AG04450 (cell line): ENCODE measurements at places on chromosomes 16 and 17.

- DNase-seq: peak; percentile 7
Measured at GRCh38 chr16:48194828-48195556, 39.2 kb upstream of the ABCC12 start.

DNA sequence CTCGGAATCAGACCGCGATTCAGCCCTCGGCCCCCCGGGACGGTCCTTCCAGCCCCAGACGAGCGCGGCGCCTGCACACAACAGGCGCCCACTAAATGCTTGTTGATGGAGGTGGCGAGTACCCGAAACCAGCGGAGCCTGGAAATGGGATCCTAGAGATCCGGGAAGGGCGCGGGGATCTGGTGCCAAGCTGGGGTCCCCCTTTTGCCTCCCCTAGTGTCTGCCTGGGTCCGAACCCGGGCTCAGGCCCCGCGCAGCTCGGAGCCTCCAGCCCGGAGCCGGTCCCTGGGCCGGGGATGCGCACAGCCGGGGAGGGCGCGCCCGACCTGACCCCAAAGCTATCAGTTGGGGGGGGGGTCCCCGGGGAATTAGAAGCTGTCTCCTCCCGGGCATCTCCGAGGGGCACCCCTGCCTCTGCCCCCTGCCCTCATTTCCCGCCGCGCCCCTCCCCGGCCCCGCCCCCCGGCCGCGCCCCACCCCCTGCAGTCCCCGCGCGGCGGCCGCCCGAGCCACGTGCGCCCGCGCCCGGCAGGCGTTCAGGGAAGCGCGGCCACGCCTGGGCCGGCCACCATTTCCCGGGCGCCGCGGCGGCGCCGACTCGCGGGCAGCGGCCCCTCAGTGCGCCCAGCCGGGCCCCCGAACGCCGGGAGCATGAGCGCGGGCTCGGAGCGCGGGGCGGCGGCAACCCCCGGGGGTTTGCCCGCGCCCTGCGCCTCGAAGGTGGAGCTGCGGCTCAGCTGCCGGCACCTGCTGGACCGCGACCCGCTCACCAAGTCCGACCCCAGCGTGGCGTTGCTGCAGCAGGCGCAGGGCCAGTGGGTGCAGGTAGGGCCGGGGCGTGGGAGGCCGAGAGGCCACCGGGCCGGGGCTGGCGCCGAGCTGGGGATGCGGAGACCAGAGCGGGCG, at the start of gene CPNE7:
Gene CPNE7, plus strand, starts transcription at position 512 of the 906 bp plus-strand sequence. Its CDS starts 140 bp downstream, at position 652.
- no peak for DNase-seq

GRCh38 chr17:3475251-3475685, 529 bp upstream of the ASPA start:
- DNase-seq: no peak

- DNase-seq: peak; percentile 79
Measured at GRCh38 chr17:81566461-81567126, 14.4 kb upstream of the FAAP100 start.

- DNase-seq: peak; percentile 63
Measured at GRCh38 chr17:18033442-18034099, 5.4 kb downstream of the ATPAF2 start.

GRCh38 chr17:44235583-44235936, 16.1 kb upstream of the UBTF start:
- DNase-seq: no peak

DNA sequence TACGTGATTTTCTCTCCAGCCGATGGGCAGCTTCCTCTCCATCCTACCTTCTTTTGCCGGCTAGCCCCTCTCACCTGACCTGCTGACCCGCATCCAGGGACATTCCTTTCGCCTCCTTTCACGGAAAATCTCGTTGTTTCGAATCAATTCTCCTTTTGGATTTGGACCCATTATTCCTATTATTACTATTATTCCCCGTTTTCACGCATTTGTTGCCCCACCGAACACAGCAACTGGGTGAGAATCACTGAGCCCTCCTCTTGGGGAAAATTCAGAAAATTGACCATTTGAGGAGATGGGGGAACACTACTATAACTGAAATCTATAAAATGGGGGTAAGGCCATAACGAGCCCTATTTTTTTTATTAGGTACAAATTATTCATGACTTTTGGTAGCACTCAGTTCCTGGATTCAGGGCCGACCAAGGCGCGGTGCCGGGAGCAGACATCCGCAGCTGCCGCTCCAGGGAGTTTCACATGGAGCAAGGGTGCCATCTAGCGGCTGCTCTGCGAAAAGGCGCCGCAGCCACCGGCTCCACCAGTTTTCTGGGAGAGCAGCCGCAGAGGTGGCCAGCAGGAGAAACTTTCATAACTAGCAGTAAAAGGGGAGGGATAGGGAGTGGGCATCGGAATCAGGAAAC, 3.3 kb upstream of the HOXB8 start:
- DNase-seq: no peak

- DNase-seq: no peak
Measured at GRCh38 chr16:11236461-11237254, 19.3 kb downstream of the SOCS1 start.

GRCh38 chr17:7555320-7555948, 3.1 kb upstream of the TNFSF13 start:
- DNase-seq: no peak

DNA sequence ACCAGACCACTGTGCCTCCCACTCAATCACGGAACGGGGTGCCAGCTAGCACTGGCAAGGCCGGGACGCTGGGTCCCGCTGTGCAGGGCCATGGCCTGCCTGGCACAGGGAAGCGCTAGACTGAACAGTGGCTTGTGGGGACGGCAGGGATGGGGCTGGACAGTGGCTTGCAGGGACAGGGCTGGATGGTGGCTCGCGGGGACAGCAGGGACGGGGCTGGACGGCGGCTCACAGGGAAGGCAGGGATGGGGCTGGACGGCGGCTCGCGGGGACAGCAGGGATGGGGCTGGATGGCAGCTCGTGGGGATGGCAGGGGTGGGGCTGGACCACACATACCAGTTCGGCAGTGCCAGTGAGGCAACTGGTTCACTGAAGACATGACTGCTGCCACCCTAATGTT, 32.6 kb downstream of the LMF1 start:
- DNase-seq: no peak

GRCh38 chr17:61997664-61998063, 67.4 kb downstream of the MED13 start:
- DNase-seq: no peak

GRCh38 chr16:69105501-69106361, at the start of gene HAS3:
Gene HAS3, plus strand, starts transcription at chr16:69105653. Its CDS starts 3,743 bp downstream, at chr16:69109396.
- no peak for DNase-seq

- no peak for DNase-seq
Measured at GRCh38 chr17:35116845-35117244, 2.8 kb downstream of the RAD51D start.

- DNase-seq: no peak
Measured at GRCh38 chr16:28883221-28883996, 5.1 kb downstream of the ATP2A1 start.

DNA sequence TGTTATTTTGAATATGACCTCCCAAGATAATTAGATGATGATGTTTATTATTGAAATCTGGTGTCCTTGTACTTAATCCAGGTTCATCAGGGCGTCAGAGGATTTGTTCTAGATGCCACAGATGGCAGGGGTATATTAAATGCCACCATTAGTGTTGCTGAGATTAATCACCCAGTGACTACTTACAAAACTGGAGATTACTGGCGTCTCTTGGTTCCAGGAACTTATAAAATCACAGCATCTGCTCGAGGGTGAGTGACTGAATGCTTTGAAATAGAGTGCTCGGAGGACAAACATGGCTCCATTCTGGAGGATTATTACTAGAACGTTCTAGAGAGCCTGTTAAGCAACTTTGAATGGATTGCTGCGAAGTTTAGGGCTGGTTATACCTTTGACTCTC, 33.5 kb upstream of the GOSR1 start:
- DNase-seq: no peak

GRCh38 chr17:80826955-80827645, 164.5 kb upstream of the CHMP6 start:
- DNase-seq: peak; percentile 93

GRCh38 chr17:29155227-29155965, 24.8 kb downstream of the MYO18A start:
- no peak for DNase-seq

DNA sequence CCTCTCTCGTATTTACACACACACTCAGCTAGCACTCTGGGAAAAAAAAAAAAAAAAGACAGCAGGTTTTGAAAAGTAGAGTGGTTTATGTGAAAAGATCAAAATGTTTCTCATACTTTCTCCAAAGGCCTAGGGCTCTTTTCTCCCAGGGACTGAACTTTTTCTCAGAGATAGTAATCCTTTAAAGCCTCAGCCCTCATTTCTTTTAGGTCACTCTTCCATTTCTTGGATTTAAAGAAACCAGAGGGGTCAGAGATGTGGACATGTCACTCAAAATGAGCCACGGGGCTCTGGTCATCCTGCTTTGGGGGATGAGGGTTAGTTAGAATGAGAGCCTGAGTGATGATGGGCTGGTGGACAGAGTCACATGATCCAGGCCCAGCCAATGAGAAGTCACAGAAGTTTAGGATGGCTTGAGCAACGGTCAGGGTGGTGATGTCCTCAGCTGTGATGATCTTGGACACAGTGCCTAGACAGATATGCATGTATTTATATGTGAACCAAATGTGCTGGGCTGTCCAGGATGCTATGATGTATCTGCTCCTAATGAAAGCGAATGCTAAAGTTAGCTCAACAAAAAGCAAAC, 33.7 kb upstream of the AXIN2 start:
- DNase-seq: no peak
